ENCODE measurements at places on chromosomes 16 and 17. TPM values are rescaled to one million over a fixed set of nuclear protein-coding genes. Genes with fewer than 3 reads are reported as not detected.

- no peak for DNase-seq
Measured at GRCh38 chr17:78798695-78799559, 16.9 kb upstream of the CYTH1 start.

GRCh38 chr17:57404073-57404472, 147.8 kb downstream of the MSI2 start:
- DNase-seq = no peak

- DNase-seq = no peak
Measured at GRCh38 chr16:74279805-74280204, 16.8 kb upstream of the PSMD7 start.

- DNase-seq = no peak
Measured at GRCh38 chr16:27461483-27462171, 59.7 kb downstream of the IL21R start.

GRCh38 chr17:60075981-60076380, 2.7 kb downstream of the HEATR6 start:
- no peak for DNase-seq

DNA sequence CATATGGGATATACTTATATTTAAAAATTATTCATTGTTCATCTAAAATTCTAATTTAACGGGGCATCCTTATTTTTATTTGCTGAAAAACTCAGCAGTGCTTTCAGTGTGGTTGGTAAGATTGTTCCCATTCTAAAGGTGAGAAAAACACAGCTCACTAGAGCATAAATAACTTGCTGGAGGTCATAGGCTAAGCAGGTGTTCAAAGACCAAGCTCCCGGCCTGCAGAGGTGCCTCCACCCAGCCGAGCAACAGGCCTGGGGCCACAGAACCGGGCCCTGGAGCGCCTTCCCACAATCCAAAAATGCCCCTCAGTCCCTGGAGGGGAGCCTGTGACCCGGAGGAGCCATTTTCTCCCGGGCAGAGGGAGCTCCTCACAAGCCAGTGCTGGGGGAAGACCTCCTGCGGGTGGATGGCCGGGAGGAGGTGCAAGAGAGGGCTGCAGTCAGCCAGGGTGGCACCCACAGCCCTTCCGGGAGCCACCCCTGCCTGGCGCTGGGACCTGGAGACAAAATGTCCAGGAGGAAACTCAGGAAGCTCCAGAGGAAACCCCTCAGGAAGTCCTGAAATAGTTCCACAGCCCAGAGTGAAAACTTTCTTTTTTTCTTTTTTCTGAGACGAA, 14.7 kb downstream of the ABR start:
- DNase-seq = no peak

GRCh38 chr16:29877266-29877961, 14.4 kb upstream of the CDIPT start:
- no peak for DNase-seq

DNA sequence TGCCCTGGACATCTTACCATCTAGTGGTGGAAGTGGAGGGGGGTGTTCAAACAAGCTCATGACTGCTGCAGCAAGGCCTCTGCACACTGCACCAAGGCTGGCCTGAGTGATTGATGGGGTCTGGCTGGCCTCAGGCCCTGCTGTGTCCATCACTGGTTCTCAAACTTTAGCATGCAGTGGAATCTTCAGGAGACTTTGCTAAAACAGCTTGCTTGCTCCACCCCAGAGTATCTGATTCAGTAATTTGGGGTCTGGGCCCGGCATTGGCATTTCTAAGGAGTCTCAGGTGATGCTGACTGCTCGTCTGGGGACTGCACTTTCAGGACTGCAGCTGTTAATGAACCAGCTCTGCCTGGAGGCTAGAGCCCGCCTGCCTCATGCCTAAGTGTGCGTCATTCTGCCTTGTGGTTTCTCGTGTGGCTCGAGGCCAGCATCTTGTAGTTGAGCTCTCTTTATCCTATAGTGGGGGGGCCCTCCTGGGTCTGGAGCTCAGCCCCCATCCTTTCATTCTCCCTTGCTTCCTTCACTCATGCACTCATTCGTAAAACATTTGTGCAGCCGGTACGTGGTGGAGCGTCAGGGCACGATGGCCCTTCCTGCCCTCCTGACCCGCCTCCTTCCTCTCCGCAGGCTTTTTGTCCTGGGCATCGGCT, 4.1 kb downstream of the MGAT5B start:
- no peak for DNase-seq

DNA sequence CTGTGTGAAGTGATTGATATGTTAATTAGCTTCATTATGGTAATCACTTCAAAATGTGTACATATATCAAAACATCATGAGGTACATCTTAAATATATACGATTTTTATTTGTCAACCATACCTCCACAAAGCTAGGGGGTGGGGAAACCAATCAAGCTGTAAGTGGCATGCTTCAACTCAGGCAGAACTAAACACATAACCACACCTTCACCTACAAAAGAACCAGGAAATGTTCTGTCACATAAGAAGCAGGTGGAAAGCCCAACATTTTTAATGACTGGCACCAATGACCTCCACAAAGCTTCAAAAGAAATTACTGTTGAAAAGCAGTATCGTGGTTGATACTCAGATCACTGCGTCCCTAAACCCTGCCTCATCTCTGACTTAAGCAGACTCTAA, 867.7 kb upstream of the EEF2KMT start:
- no peak for DNase-seq

DNA sequence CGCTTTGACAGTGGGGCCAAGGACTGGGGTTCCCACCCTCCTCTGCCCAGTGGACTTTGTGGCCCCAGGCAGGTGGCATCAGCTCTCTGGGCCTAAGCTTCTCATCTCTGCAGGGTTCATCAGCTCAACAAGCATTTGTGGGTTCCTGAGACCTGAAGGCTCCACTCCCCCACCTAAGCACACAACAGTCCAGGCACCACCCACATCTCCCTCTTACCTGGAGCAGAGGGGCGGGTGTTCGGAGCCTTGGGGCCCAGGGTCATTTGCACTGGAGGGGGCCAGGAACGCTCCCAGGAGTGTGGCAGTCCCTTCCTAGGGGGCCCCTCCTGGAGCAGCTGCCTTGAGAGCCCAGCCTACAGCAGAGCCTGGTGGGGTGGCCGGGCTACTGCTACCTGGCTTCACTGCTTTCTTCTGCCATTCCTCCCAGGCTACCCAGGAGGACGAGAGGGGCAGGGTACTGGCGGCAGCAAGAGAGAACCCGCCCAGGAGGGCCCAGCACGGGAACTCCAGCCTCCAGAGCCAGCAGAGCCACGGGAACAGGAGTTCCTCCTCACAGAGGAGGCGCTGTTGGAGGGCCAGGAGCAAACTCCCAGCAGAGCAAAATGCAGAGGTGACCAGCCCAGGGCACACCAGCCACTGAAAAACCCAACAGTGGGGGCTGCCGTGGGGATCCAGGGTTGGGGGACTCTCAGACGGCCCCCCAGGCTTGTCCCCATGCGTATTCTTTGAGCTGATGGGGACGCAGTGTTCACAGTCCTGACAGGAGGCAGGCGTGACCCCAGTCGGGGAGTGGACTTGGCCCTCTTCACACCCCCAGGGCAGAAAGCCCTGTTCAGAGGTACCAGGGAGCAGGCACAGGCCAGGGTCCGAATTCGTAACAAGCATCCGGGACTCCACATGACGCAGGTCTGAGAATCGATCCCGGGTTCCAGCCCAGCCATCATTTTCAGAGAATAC, 35.1 kb upstream of the SLC38A10 start:
- no peak for DNase-seq

DNA sequence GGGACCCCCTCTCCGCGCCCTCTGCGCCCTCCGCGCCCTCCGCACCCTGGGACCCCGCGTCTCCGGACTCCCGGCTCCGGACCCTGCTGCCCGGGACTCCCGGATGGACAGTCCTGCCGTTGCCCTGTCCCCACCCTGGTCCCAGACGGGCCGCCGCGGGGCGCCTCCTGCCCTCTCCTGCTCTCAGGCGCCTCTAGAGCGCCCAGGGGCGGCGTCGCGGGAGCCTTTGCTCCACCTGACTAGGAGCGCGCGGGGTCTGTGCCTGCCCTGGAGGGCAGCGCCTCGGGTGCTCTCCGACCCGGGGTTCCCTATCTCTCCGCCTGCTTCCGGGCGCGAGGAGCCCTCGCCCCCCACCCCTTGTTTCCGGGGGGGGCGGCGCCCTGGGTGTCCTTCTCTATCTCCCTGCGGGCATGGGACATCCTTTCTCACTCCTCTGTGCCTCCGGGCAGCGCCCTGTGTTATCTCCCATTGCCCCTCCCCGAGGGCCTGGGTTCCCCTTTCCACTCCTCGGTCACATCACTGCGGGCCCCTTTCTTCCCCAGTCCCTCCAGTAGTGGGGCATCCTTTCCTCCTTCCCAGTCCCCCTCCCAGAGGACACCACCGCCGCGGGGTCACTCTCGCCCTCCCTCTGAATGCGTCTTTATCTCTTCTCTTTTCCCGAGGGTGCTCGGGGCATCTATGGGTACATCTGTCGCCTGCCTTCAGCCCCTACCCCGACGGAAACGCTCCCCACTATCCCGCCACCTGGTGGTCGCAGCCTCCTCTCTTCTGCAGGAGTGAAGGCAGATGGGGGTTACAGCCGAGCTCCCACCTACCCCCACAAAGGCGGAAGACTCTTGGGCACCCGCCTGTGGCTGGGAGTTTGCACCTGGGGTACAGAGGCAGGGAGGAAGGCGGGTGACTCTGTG, 875 bp downstream of the PRKCB start:
- no peak for DNase-seq

DNA sequence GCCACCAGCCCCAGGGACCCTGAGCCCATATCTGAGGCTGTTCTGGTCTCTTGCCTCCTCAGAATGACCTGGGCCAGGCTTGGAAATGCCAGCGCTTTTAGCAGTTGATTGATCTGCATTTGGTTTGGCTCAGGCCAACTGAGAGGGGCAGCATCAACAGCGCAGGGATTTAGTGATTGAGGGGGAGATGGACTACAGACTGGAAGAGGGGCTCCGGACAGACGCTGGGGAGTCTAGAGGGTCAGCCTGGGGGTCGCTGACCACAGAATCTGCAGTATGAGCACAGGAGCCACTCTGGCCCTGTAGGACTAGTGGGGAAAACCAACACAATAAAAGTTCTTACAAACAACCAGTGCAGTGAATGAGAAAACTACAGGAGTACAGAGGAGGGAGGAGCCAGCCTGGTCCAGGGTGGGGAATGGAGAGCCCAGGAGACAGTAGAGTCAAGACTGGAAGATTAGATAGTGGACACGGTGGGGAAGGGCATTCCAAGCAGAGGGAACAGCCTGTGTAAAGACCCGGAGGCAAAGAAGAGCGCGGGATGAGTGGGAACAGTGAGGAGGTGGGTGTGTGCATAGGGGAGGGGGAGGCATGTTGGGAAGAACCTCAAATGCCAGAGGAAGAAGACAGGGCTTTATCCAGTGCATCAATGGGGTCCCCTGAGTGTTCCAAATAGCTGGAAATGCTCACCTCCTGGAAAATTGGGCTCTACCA, 128.9 kb downstream of the MRM1 start:
- no peak for DNase-seq

- DNase-seq = no peak
Measured at GRCh38 chr17:72921347-72922054, 171.0 kb downstream of the SLC39A11 start.

- no peak for DNase-seq
Measured at GRCh38 chr16:50676684-50677225, 4.4 kb downstream of the SNX20 start.

- DNase-seq = no peak
Measured at GRCh38 chr17:75036643-75037268, 10.0 kb downstream of the ATP5PD start.

- no peak for DNase-seq
Measured at GRCh38 chr16:72137380-72138063, 34.4 kb downstream of the PMFBP1 start.

DNA sequence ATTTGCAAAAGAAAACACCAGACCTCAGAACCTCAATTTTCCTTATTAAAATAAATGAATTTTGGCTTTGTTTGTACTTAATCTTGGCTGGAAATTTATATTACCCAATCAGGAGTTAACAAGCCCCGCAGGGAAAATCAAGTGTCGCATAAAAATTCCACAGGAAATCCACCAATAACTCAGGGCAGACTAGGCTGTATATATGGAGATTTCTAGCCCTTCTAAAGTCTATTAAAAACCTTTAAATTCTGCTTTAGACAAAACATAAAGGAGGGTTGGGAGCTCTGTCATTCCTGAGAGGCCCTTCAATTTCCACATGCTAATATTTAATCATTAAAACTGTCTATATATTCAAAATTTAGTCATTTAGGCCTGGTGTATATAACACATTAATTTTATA, 434.7 kb downstream of the CDH11 start:
- no peak for DNase-seq

DNA sequence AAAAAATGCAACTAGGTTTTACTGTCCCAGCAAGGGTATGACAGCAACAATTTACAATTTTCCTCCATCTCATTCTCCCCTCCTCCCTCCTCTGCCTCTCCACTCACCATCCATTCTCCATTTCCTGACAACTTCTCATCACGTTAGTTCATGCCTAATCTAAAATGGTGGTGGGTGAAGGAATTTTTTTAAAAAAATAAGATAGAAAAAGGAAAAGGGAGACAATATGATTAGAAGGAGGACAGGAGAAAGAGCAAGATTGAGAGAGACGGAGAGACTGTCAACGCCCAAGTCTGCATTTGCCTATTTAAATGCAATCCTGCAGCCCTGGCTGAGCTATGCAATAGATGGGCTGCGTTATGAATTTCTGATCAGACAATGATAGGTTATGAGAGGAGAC, 380.7 kb upstream of the PSMD7 start:
- no peak for DNase-seq

DNA sequence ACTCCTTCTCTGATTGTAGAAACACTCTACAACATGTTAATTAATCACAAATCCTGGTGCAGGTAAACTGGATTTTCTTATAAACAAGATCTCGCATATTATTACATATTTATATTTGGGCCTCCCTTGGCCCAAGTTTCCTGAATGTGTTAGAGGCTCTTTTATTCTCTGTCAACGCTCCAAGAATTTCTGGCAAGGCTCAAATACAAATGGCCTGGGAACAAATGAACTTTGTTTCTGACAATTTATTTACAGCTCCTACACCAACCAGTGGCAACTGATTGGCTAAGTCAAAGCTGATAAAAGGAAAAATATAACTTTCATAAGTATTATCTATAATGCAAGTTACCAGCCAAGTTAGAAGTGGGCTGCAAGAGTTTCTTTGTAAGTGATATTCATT, 64.9 kb upstream of the CORO6 start:
- DNase-seq = no peak

- no peak for DNase-seq
Measured at GRCh38 chr17:82884970-82885353, 45.1 kb upstream of the ZNF750 start.

Gene CCL8
- 0.68 TPM for polyA plus RNA-seq

Gene TP53I13
- polyA plus RNA-seq = 29.0 TPM

Gene MT1A
- polyA plus RNA-seq = not detected

Gene PMFBP1
- 1.5 TPM for polyA plus RNA-seq

Gene RNF40
- 40.2 TPM for polyA plus RNA-seq

Gene AOC2
- polyA plus RNA-seq = 1.0 TPM

Gene LGALS9B
- polyA plus RNA-seq = not detected

Data from forelimb muscle (tissue), 1 donor.